AG20443 (cell line): ENCODE measurements at places on chromosomes 1 and 21.
A peak's percentile ranks its signal among the peaks of the same experiment; 100 is the strongest.

DNA sequence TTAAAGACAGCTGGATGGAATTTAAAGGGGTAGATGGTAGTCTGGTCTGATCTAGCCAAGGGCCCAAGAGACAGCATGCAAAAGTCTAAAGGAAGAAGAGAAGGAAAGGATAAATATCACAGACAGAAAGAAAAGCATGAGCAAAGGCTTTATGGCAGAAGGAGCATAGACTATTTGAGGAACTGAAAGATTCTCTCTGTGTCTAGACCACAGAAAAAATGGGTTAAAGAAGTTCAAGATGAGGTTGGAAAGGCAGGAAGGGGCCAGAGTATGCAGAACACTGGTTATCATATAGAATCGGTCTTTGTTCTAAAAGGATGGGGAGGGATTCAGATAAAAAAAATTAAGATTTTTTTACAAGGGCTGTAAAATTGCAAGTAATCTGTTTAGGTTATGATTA, 136.8 kb upstream of the SGIP1 start:
- no peak for DNase-seq

- no peak for DNase-seq
Measured at GRCh38 chr1:157269656-157270375, 131.6 kb upstream of the ETV3 start.

- peak; percentile 78 for DNase-seq
Measured at GRCh38 chr1:156090840-156091188, 8.5 kb upstream of the MEX3A start.

DNA sequence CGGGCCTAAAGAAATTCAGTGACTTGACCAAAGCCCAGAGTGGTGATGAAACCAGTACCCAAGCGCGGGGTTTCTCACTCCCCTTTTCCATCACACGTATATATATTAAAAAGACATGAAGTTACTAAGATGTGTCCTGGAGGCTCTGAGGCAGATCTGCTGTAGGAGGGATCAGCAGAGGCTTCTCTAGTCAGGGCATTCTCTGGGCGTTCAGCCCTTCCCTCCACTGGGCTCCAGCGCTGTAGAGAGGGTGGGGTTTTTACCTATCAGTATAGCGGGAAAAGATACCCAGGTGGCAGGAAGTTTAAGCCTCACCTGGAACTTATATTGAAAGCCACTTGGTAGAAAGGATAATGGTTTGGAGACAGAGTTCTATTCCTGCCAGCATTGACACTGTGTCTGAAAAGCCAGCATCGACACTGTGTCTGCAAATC, 862 bp upstream of the PLEKHO1 start:
- DNase-seq = no peak

DNA sequence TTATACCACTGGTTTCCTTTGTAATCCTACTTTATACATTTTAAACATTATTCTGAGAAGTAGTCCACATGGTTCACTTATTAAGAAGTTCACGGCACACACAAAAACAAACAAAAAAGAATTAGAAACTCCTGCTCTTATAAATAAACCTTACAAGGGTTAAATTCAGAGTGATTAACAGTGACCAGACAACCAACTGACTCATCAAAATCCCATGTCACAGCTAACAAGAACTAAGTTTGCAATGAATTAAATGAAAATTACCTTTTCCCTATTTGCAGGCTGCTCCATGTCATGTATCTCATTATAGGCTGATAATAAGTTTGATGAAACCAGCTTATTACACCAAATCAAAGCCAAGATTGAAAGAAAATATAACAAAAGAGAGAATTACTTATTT, 77.5 kb downstream of the PUM1 start:
- DNase-seq = no peak

DNA sequence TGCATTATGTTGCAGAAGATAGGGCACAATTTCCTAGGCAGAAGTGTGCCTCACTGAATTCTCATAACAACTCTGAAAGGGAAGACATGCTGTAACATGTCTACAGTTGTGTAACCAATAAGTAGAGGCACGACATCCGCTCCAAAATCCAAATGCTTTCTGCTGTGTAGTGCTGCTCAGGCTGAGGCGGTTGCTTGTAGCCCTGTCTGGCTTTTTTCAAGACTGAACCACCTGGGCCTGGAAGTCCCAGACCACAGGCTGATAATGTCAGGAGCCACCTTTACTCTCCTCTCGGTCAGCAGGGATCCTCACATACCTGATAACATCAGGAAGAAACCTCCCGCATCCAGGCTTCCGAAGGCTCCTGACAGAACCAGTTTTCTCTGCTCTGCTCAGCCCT, 10.9 kb downstream of the AKNAD1 start:
- DNase-seq = no peak

DNA sequence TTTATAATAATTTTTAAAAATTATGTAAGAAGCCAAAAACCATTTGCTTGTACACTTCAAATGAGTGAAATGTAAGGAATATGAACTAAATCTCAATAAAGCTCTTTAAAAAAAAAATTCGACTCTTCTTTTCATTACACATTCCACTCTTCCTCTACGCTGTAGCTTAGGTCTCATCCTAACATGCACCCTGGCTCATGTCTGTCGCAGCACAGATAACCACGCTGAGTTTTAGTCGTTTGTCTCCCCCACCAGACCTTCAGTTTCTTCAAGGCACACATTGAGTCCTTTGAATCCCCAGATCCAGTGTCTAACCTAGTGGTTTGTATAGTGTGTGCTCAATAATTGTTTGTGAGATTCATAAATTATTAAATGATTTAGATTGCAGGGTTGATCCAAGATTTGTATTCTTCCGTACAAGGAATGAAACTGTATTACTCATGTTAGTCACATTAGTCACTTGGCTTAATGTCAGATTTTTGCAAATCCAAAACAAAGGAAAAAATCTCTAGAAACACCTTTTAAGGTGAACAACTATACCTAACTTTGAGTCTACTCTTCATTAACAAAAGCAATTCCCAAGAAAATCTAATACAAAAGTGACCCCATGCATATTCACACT, 57.3 kb downstream of the SLC25A24 start:
- DNase-seq = peak; percentile 23

DNA sequence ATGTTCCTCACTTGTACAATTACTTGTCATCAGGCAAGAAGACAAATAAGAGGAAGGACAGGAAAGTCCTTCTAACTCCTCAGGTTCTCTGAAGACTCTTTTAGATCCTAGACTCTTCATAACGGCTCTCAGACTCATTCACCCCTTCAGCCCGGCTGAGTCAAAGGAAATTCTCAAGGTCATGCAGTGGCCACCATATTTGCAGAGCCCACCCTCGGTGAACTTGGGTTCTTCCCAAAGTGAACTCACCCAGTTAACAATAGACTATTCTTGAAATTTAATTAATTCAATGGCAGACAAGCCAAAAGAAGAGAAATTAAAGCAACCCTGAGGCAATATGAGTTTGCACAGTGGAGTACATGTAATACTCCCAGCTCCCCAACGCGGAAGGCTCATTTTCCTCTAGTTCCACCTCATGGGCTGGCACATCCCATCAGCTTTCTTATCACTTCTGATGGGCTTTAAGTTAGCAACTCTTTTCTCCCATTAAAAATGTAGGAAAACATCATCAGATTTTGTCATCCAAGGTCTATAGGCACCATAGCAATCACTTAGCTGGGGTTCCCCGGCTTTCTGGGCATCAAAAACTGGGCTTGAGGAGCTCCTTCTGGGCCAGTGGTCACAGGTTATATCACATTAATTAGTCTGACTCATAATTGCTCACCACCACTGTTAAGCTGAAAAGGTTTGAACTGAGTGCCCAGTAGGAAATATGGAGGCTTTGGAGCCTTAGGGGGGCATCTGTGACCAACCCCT, 27.8 kb upstream of the TIAM1 start:
- DNase-seq = no peak

DNA sequence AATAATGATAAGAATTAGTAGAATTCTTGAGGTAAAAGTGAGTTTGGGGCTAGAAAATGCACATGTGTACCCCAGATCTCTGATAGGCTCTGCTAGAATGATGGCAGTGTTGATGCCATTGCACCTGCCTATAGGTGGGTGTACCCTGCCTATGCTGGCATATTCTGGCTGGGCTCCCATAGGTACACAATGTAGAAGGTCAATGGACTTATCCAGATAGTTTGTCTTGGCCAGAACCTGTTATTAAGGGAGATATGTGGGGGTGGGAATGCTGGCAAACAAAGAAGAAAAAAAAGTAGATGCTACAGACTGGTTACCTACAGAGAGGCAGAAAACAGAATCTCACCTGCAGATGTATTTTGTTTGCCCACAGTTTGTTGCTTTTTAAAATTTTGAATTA, 14.1 kb upstream of the KLHDC8A start:
- no peak for DNase-seq

DNA sequence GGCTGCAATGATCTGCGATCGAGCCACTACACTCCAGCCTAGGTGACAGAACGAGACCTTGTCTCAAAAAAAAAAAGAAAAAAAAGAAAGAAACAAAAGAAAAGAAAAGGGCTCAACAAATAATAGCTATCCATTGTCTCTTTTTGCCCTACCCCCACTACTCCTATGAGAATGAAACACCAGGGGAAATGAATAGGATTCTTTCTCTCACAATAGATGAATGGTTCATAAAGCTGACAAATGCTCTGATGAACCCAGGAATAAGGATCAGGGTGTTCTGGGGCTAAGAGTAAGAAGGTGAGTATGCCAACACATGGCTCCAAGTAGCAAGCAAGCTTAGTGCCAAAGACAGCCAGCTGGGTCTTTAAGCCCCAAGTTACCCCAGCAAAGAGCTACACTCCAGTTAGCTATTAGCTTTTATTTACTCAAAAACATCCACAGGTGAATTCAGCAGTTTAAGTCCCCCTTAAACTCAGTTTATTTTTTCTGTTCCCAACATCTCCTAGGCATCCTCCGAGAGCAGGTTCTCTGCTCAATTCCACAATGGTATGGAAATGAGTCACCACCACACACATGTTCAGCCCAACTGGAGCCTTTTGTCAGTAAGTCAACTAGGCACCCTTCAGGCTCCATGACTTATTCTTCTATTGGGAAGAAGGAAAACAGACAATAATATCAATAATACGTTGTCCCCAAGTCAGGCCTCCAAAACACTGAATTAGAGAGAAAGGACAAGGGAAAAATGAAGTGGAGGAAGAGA, 4.2 kb downstream of the ADORA3 start:
- no peak for DNase-seq

DNA sequence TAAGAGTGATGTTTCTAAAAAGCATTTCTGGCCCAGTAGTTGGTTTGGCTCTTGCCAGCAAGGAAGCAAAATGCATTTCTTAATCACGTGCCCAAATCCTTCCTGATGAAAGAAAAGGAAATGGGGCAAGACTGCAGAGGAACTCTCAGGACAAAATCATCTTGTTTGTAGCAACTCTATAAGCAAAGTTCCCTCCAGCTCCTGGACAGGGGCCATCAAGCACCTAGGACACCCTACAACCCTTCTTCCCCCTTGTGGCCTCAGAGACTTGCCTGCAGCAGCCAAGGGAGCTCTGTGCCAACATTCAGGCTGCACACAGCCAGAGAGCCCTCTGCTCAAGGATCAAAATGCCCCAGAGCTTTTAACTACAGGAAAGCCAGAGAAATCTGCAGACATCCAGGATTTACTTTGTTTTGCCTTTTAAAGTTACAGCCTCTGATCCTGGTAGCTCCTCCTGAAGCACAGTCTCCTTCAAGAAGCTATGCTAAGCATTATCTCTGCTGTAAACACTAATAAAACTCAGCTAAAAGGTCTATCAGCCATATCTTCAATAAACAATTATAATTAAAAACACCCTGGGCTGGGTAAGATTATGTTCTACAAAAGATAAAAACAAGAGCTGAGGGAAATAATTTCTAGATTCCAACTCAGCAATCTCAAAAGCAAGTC, 105.0 kb downstream of the KIAA0319L start:
- peak; percentile 32 for DNase-seq

DNA sequence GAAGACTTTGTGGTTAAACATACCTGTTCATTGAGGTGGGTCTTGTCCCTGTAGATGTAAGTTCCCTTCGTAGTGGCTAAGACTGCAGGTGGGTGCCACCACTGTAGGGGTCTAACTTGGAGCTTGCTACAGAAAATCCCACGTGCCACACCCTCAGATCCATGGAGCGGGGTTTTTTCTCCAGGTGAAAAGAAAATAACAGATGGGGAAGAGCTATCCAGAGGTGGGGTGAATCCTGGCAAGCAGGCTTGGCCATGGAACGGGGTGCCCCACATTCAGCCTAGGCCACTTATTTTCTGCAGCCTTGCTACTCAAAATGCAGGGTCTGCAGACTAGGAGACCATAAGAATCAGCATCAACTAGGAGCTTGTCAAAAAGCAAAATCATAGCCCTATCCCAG, 24.0 kb downstream of the EXOC8 start:
- no peak for DNase-seq

- no peak for DNase-seq
Measured at GRCh38 chr1:65724151-65724550, 68.5 kb upstream of the PDE4B start.

DNA sequence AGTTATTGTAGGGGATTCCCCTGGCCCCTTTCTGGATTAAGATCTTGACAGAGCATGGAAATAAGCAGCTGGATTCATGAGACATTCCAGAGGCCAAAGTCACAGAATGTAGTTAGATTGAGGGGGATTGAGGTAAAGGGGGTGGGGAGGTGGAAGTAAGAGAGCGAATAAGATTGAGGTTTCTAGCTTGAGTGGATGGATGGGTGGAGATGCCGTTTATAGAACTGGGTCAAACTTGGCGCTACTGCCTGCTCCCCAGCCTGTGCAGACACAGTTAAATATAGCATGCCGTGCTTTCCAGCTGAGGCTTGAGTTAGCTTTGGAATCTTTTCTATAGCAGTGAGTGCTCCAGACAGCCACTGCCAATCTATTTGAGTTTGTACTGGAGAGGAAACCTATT, 85.7 kb downstream of the DYRK1A start:
- peak; percentile 71 for DNase-seq

GRCh38 chr1:206501881-206502280, 5.5 kb upstream of the RASSF5 start:
- no peak for DNase-seq

GRCh38 chr1:23118957-23119792, 49.5 kb downstream of the LUZP1 start:
- peak; percentile 14 for DNase-seq

DNA sequence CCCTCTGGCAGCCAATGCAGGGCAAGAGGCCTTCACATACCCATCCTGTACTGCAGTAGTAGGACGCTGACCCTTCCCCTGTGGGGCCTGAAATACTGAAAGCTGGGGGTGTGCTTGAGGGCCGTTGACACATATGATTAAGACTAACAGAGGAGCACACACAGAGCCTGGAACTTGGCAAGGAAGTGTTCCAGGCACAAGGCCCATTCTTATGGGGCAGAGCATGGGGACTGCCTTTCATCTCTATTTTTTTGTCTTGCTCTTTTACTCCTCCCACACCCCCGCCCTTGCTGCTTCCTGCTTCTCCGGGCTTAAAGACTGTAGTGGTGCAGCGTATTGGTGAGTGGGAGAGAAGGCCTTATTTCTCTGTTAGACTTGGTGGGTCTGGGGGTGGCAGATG, 137.4 kb downstream of the BACH1 start:
- DNase-seq = no peak

DNA sequence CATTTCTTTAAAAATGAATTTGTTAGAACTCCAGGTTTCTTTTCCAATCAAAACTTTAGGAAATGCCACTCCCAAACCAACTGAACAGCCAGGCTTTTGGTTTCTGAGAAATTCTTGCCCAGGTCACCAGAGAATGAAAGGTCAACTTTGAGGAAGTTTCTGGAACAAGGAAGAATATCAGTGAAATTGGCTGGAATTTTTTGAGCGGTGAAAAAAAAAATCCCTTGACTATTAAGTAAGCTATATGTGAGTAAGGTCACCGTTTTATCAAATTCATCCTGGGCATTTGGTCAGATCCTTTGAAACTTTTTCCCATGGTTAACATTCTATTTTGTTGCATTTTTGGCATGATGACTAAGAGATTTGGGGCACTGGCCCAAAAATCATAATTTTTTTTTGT, 469.3 kb downstream of the LTN1 start:
- DNase-seq = no peak
